ELR (cell line): ENCODE measurements at places on chromosomes 12 and 14.
A peak's percentile ranks its signal among the peaks of the same experiment; 100 is the strongest.

- no peak for DNase-seq
Measured at GRCh38 chr12:56408799-56409417, 40.3 kb downstream of the TIMELESS start.

- DNase-seq, result no peak
Measured at GRCh38 chr12:109737126-109737525, 23.5 kb downstream of the FAM222A start.

DNA sequence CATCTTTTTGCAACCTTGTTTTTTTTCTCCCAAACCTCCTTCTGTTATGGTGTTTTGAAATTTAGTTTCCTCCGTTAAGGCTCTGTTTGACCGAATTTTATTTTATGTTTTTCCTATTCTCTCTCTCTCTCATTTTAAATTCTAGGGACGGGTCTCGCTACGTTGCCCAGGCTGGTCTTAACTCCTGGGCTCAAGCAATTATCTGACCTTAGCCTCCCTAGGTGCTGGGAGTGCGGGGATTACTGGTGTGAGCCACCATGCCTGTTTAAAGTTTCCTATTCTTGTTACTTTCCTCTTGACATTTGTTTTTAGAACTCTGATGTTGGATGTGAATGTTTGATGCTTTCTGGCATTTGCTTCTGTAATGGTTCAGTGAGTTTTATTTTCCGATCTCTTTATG is 1.0 kb downstream of the ZC3H14 start:
- DNase-seq, result no peak

DNA sequence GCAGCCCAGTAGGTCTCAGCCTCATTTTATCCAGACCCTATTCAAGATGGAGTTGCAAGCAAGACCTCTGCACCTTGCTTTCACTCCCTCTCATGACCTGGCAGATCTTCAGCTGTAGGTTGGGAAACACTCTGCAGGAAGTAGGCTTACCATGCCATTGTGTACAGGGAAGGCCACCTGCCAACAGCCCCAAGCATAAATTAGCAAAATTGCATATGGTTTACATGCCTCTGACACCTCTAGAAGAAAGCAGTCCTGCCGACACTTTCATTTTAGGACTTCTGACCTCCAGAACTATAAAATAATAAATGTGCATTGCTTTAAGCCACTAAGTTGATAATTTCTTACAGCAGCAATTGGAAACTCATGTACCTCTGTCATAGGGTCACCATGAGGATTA is 96.9 kb downstream of the SLC15A4 start:
- DNase-seq, result no peak

- no peak for DNase-seq
Measured at GRCh38 chr14:59728304-59728703, 142.3 kb downstream of the RTN1 start.

DNA sequence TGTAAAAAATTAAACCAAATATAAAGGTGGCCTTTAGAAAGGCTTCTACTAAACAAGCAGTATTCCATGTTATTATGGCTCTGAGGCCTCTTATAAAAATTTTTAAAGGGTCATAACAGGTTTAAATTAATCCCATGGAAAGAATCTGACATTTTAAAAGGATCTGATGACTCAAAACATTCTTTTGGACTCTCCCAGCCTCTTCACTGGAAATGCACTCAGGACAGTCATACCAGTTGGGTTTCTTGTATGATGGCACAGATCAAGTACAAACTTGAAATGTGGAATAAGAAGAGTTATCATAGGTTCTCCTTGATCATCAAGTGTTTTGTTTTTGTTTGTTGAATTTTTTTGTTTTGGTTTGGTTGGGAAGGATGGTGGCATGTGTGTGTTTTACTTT is 50.8 kb downstream of the PPP2R5E start:
- peak; percentile 64 for DNase-seq

DNA sequence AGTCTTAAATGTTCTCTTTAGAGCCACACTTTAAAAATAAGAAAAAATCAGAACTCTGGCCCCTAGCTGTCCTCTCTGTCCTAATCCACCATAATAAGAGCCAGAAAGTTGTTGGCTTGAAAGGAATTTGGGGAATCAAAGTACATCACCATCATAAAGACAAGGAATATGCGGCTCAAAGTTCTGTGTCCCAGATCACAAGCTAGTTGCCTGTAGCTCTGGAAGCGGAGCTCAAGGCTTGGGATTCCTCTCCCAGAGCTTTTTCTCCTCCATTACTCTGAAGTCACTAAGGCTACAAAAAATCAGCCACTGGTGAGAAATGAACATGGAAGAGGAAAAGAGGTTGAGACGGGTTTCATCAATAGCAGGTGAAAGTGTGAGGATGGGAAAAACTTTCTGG is 6.4 kb downstream of the DPF3 start:
- DNase-seq, result no peak

DNA sequence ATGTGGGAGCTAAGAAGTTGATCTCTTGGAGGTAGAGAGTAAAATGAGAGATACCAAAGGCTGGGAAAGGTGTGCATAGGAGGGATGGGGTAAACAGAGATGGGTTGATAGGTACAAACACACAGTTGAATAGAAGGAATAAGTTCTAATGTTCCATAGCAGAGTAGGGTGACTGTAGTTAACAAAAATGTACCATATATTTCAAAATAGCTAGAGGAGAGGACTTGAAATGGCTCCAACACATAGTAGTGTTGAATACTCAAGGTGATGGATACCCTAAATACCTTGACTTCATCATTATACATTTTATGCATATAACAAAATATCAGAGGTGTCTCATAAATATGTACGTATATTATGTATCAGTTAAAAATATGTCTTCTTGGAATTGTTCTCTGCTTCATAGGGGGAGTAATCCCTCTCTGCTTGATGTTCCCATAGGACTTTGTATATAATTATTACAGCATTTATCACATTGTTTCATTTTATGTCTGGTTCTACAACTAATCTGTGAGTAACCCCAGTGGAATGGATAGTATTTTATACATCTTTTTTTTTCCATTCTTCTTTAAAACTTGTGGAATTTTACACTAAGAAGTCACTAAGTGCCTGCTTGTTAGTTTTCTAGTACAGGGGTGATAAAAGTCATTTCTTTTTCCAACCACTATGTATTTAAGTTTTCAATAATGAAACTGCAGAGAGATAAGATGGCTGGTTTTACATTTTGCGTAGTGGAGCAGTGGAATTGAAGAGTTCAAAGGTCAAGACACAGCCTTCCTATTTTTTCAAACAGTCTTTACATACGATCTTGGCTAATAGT is 1940.0 kb upstream of the SEL1L start:
- DNase-seq, result no peak

DNA sequence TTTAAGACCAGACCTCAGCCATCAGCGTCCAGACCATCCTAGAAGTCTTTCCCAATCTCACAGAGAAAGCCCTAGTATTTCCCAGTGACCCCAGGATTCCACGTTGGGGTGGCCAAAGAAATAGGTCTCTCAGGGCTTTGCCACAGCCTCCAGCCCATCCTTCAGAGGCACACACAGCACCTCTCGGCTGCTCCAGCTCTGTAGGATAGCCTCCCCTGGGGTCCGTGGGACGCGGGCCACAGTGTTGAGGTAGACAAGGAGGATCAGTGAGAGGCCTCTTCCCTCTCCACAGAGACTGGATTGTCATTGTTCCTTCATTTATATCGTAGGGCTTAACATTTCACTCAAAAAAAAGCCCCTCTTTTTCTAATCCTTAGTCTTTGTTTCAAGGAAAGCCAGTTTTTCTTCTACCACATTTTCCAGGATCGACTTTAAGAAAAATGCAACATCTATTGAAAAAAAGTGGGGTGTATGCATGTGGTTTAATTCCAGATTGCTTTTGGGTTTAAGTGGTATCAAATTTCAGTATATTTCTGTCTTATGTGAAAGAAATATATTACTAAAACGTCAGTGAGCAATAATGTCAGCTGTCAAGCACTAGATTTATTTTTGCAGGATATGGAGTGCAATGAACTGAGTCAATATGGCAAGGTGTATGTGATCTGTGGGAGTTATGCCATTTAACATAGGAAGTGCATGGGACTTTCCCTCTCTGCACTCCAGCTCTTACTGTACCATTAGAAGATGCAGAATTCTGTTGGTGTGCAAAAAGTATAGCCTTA is 187.5 kb downstream of the MSRB3 start:
- DNase-seq, result no peak

- no peak for DNase-seq
Measured at GRCh38 chr12:7137908-7138307, 7.7 kb downstream of the CLSTN3 start.

- no peak for DNase-seq
Measured at GRCh38 chr14:106842687-106843086, 1316.3 kb downstream of the TMEM121 start.

DNA sequence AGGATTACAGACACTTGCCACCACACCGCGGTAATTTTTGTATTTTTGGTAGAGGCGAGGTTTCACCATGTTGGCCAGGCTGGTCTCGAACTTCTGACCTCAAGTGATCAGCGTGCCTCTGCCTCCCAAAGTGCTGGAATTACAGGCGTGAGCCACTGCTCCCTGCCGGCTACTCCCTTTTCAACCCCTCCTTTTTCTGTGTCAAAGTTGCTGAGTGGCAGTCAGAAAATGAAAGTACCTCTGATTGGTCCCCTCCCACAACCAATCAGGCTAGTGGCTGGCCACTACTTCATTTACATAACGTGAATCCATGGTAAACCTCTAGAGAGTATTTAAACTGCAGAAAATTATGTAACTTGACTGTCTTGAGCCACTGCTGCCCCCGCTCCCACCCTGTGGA is 5.9 kb downstream of the RESF1 start:
- no peak for DNase-seq

DNA sequence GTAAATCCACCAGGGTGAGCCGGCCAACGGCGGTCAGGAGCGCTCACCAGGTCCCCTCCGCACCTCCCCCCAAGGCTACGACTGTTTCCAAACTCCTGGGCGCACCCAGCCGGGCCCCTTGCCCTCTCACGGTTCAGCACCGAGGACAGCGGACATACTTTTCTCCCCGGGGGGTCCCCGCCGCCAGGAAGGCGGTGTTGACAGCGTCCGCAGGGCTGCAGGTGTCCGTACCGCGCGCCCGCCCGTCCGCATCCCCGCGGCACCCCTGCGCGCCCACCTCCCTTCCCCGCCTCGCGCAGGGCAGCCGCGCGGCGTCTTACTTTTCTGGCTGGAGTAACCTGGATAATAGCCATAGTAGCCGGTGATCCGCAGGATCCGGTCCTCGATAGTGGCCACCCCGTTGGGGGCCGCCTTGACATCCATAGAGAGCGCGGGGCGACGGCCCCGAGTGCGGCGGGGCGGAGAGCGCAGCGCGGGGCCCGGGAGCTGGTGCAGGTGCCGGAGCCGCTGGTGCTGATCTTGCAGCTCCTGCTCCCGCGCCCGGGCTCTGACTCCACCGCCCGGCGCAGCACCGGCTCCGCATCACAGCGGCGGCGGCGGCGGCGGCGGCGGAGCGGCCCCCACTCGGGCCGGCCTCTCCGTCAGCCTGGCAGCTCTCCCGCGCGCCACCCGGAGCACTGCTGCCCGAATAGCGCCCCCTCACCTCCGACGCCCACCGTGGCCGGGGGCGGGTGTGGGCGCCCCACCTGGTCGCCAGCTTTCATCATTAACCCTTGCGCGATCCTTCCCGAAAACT is at the start of gene SLC35F4:
SLC35F4 (minus strand) TSS at position 690 of the 796 bp plus-strand sequence.
- DNase-seq, result no peak

DNA sequence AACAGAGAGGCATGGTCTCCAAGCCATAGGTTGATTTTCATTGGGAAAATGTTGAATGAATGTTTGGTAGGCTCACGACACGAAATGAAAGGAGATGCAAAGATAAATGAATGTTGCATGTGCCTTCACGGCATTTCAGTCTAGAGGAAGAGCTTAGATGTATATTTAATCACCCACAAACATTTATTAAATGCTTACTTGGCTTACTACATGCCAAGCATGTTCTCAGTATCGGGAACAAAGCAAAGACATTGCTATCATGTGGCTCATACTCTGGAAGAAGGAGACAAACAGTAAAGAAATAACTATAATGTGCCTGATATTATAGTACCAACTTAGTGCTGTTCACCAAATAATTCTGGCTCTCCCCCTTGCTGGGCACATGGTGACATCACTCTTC is 133.5 kb downstream of the LLPH start:
- no peak for DNase-seq

GRCh38 chr14:105424861-105425260 is 5.2 kb downstream of the MTA1 start:
- DNase-seq, result no peak

- peak; percentile 85 for DNase-seq
Measured at GRCh38 chr12:120237360-120238171, 28.0 kb downstream of the PXN start.
